ENCODE measurements at places on chromosomes 11 and 22.

GRCh38 chr11:96238563-96239135, 104.3 kb downstream of the MAML2 start:
- DNase-seq = no peak

DNA sequence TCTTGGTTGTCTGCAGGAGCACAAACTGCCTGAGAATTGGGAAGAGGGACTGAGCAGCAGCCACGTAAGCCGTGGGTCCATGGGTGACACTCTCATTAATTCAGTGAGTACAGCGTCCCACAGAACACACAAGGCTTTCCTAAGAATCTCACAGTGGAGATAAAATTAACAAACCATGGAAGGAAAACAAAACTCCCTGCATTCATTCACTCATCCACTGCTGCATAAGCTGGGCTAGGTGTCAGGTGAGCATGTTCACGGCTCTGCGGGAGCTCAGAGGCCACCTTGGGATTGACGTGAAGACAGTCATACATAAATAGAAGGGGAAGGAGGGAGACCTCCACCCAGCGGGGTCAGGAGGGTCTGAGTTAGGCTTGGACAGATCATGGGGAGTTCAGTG, 1442.7 kb downstream of the TBC1D22A start:
- DNase-seq = no peak

DNA sequence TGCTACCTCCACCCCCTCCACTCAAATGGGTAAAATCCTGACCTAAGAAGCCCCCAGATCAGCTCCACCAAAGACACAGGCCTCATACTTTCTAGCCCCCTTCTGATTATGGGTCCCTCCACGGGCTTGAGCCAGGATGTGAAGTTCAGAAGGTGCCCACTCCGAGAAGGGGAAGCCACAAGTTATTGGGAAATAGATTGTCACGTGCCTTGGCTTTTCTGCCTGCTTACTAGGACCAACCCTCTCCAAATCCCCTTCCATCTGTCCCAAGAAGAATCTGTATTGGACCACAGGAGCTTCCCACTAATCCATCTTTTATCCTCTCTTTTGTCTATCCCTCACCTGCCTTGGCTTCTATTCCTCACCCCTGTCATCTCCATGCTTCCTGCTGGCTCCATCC, 3.0 kb upstream of the NRGN start:
- DNase-seq = no peak

GRCh38 chr11:64027651-64028397, 7.9 kb upstream of the FLRT1 start:
- DNase-seq = no peak
